ENCODE measurements at places on chromosomes 16 and 17.

- DNase-seq = no peak
Measured at GRCh38 chr17:39198186-39198566, 707 bp upstream of the CACNB1 start.

DNA sequence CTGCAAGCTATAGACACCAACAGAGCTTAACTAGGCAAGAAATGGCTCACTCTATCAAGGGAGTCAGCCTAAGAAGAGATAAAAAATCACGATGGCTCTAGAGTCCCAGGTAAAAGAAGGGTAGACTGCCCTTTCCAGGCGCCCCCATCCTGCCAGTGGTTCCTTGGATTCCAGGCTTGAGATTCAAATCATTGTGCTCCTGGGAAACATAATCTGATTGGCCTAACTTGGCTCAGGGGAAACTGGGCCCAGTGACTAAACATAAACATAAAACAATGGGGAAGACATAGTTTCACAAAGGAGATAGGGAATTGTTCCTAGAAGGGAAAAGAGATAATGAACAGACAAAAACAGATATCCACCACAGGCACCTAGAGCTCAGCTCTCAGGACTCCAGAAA, 56.4 kb downstream of the ZNF18 start:
- DNase-seq = no peak

GRCh38 chr16:31458073-31458843, 1.0 kb upstream of the ARMC5 start:
- peak; percentile 52 for DNase-seq

- peak; percentile 70 for DNase-seq
Measured at GRCh38 chr17:69607162-69607834, 192.8 kb downstream of the MAP2K6 start.

GRCh38 chr17:78264590-78264989, 33.2 kb downstream of the TMEM235 start:
- DNase-seq = no peak

Measured in WTC11 (cell line).